Activated CD4-positive, alpha-beta T cell treated with anti-CD3 and anti-CD28 coated beads, Interleukin-2, amount 50 U/mL, for 1 hour (primary cell): ENCODE measurements at places on chromosomes 6 and 20.

GRCh38 chr6:98831959-98832283, 2.5 kb upstream of the POU3F2 start:
- no peak for DNase-seq

DNA sequence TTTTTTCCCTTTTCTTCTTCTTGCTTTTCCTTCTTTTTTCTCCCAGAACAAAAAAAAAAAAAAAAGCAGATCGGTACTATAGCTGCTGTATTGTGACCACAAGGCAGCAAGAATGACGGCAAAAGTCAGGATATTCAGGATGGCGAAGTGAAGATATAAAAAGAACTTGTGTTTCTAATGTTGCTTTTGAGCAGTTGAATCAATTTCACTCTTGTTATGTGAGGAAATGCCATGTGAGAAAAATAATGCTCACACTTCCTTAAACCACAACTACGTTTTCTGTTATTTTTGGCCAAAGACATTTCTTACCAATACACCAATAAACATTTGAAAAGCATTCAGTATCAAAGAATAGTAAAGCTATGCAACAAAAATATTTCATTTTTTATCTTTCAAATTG, 510.5 kb downstream of the HACE1 start:
- no peak for DNase-seq

DNA sequence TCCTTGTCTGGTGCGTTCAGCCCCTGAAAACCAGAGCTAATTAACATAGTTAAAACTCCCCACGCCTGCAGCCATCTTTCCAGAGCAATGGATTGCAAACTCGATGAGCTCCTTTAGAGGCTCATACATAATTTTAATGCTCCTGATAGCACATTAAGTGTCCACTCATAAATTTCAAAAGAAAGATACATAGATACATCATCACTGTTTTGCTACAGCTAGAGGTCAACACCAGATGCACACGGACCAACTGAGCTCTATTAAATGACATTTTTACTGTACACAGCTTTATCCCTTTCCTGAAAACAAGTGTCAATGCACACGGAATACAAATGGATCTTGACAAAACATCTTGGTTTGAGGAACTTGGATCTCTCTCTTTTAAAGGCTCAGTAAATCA, 91.3 kb upstream of the HDAC2 start:
- no peak for DNase-seq

GRCh38 chr20:44914924-44915323, 5.1 kb downstream of the PABPC1L start:
- DNase-seq = no peak

DNA sequence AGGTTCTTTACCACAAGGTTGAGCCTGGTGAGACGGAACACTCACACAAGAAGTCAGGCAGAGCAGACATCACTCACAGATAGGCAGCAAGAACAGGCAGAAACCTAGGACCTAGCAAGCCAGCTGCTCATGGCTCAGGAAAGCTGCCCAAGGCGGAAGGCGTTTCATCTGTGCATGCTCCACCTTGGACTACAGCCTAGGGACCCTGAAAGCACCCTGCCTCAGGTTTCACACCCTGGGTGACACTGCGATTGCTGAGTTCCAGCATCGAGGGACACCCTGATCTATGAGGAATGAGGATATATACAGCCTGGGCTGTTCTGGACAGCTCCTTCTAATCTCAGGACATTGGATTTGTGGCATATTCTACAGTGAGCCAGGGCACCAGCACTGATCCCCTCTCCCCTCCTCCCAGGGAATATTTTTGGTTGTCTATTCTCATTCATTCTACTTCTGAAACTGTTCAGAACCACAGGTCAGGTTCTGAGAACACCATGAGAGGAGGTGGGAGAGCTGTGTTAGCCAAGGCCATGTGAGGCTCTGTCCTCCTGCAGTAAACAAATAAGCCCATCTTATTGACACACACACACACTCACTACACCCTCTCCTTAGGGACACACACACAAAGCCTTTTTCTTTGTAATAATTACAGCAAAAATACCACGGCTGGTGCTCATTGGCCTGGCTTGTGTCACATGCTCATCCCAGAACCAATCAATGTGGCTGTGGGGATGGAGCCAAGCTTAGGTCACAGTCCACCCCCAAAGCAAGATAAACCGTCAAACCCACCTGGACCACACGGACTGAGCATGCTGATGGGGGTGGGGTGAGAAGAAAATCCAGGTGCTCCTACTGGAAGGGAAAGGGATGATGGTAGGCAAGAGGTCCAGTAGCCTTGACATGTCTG, 26.3 kb upstream of the PMEPA1 start:
- DNase-seq = no peak

DNA sequence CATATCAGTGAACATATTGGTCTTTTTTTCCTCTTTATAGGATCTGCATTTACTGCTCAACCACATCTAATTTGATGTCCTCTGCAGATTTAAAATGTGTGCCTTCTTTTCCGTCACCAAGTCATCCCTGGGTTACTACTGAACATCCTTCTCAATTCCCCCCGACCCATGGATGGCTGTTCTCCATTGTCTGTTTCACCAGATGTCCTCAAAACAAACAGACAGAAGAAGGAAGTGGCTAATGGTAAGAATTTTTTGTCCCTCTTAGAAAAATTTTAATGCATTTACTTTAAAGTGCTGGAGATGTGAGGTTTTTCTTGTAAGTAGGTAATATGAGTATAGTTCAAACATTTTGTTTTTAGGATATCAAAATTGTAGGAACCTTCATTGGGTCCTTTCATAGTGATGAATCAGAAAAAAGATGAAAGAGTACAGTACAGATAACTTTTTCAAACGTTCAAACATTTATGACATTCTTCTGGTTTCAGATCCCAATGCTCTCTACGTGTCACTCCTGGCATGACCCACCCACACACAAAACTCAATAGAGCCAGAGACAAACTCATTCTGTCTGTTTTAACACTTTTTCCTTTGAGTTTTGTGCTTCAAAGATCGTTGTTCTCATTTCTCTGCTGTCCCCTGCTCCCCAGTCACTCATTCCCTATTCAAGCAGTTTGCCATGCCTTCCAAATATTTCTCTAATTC, 276.4 kb downstream of the PRL start:
- no peak for DNase-seq

GRCh38 chr6:80789912-80790570, 683.6 kb downstream of the BCKDHB start:
- no peak for DNase-seq

GRCh38 chr6:72943699-72944098, 281.6 kb downstream of the KHDC1L start:
- no peak for DNase-seq
